ENCODE measurements at places on chromosomes 1 and 21.

- DNase-seq, result no peak
These were observed 31.3 kb upstream of the B3GALT5 start for GRCh38 chr21:39581414-39581813.

- DNase-seq, result no peak
These were observed 37.0 kb downstream of the CAPN9 start for GRCh38 chr1:230784163-230784562.

DNA sequence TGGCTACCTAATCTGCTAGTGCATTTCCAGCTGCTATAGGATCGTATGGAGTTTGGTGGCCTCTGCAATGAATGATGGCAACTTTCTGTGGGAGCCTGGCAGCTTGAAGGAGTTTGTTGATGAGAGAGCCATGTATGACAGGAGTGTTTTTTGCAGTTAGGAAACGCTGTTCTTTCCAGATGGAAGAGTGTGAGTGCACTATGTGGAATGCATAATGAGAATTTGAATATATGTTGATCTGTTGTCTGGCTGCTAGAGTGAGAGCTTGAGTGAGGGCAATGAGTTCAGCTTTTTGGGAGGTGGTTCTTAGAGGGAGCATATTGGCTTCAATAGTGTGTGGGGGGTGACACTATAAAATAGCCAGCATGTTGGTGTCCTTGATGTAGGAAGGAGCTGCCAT is 51.0 kb upstream of the APOBEC4 start:
- DNase-seq, result no peak

GRCh38 chr1:205424901-205425600 is 3.2 kb upstream of the LEMD1 start:
- DNase-seq, result no peak

DNA sequence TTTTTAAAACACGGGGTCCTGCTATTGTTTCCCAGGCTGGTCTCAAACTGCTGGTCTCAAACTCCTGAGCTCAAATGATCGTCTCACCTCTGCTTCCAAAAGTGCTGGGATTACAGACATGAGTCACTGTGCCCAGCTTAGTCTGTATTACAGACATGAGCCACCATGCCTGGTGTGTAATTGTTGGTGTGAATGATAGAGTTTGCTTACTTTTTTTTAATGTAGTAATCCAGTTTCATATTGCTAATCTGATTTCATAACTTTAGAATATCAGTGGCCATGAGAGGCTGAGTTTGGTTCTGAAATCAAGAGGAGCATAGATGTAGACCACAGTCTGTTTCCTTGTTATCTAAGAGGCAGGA is 3.4 kb downstream of the EPB41 start:
- no peak for DNase-seq

GRCh38 chr1:40039245-40039756 is 1.2 kb upstream of the CAP1 start:
- DNase-seq, result peak; percentile 90

DNA sequence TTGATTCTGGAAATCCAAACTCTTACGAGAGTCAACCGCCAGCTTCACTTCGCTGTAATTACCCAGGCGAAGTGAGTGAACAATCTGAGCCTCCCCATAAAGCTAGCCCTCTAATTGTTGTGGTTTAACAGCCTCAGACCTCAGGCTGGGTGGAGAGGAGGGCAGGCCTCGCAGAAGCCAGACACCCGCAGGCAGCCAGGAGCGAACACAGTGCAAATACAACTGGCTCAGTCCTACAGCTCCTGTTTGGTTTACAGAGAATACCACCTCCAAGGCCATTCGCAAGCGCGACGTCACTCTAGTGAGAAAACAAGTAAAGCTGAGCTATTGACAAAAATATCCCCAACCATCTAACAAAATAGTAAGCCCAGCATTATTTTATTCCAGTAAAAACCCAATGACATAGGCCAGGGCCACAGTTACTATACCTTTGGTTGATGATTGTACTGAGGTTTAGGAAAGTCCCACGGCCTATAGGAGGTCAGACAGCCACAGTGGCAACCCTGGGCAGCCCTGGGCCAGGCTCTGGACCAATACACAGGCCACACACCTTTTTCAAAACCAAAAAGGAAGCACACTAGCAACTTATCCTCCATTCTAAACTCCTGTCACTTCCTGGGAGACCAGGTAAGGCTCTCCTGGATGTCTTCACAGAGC is 163.3 kb downstream of the ETS2 start:
- DNase-seq, result no peak

DNA sequence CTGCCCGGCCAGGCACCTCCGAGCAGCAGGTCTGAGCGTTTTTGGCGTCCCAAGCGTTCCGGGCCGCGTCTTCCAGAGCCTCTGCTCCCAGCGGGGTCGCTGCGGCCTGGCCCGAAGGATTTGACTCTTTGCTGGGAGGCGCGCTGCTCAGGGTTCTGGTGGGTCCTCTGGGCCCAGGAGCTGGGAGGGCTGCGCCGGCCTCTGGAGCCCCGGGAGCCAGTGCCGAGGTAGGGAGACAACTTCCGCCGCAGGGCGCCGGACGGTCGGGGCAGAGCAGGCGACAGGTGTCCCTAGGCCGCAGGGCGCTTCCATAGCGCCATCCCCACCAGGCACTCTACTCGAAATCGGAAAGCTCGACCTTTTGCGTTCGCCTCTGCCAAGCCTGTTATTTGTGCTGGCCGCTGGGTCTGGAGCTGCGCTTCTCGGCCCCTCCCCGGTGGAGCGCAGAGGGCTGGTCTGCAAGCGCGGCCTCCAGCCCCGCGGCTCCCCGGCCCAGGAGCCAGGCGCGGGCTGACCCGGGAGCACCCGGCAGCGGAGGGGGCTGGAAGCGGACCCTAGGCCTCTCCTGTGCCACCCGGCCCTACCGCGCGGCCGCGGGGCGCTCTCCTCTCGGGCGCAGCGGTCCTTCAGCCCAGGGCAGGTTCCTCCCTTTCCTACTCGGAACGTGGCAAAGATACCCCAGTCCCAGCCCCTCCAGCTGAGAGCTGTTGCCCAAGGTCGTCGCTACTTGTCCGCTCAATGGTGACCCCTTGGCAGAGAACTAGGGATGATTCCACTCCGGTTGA is 2.2 kb downstream of the SIM2 start:
- DNase-seq, result no peak

DNA sequence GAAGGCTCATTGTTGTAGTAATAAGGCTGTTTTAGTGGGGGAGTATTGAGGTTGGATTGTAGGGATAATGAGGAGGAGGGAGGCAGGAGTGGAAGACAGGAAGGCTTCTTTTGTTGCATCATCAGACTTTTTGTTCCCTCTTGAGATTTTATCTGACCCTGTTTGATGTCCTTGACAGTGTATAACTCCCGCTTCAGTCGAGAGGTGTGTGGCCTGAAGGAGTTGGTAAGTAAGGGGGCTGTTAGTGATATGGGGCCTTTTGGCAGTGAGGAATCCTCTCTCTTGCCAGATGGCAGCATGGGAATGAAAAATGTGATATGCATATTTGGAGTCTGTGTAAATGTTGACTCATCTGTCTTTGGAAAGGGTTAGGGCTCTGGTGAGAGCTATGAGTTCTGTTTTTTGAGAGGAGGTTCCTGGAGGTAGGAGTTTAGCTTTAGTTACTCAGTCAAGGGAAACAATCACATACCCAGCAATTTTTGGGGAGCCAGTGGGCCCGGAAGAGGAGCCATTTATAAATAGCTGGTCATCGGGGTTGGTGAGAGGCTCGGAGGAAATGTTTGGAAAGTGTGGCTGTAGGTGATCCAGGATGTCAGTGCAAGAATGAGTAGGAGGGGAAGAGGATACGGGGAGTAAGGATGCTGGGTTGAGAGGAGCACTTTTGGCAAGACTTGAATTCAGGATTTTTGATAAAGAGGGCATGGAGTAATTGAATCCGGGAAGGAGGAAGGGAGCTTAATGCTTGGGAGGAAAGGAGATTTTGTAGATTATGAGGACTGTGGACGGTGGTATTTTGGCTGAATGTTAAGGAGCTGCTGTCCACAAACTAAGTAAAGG is 136.7 kb upstream of the ETV3 start:
- DNase-seq, result no peak

DNA sequence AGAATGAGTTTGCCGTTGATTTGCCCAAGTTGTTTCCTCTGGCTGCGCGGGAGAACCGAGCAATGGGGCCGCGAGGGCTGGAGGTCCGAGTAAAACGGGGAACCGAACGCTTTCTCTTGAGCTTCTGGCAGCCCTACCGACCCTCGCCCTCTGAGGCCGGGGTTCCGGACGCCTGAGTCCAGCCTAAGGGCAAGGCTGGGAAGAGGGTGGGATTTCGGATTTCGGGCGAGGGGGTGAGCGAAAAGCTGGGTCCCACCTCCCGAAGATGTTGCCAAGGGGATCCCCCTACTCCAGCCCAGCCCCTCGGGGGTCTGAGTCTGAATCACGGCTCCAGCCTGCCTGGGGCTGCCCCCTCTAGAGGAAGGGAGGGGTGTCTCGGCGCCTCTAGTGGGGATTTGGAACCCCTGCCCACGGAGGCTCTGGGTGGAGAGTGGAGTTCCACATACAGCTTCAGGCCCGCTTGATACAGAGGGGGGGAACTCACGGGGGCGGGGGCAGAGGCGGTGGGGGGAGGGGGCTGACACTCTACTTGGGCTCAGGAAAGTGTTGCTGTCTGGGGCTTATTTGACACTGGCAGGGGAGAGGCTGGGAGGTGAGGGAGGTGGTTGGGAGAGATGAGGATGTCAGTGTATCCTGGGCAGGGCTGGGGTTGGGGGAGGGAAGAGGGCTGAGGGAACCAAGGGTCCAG is 617 bp downstream of the KIRREL1 start:
- DNase-seq, result no peak

DNA sequence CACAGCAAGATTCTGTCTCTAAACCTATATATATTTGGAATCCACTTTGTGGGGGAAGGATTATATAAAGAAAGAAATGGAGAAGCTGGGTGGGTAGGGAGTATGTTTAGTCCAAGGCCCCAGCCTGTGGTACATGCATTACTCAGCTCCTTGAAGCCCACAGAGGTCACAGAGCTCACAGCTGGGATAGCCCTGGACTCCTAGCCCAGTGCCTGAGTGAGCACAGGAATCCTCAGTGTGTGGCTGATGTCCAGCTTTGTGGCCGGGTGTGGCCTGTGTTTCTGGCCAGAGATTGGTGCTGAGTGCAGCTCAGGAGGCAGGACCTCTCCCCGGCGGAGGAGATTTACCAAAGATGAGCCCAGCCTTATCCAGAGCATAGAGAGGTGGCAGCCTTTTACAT is 7.6 kb downstream of the CAPN9 start:
- no peak for DNase-seq

DNA sequence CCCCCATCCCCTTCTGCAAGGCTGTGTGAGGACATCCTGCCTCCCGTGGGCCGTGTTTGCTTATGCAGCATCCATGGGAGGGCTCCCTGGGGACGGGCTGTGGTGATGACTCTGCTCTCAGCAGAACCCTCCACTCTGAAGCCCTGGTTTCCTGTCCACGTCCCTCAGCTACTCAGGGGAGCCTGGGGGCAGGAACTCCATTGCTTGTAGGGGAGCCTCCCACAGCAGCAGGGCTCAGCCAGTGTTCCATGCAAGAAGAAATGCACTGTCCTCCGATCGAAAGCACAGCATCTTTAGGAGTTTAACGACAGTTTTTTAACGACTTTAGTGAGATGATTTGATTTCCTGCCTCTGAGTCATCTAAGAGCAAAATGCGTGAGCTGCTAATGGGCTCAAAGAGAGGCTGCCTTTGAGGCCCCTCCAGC is 8.3 kb upstream of the KCNAB2 start:
- DNase-seq, result no peak

GRCh38 chr1:97603776-97604175 is 317.1 kb downstream of the DPYD start:
- DNase-seq, result no peak

GRCh38 chr1:117971777-117972176 is 42.2 kb downstream of the WDR3 start:
- DNase-seq, result no peak

DNA sequence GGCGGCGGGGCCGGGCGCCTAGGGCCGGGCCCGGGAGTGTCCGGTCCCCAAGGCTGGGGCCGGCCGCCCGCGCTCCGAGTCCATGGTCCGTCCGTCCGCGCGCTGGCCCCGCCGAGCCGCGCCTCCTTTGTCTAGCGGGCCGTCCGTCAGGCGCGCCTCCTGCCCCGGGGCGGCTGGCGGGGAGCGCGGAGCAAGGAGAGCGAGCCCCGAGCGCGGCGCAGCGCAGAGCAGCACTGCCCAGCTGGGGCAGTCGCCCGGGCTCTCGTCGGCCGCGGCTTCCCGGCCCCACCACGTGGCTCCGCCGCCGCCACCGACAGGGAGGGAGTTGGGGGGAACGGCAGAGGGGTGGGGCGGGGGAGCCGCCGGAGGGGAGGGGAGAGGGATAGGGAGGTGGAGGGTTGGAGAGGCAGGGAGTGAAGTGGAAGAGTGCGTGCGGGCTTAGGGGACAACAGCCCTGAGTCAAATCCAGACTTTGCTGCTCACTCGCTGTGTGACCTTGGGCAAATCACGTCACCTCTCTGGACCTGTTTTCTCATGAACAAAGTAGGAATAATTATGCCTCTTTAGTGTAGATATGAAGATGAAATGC is at the start of gene NKAIN1:
TSS of gene NKAIN1 (minus strand) at position 235 of the 589 bp plus-strand sequence. CDS start 340 bp downstream, outside the sequence.
- DNase-seq, result no peak

- no peak for DNase-seq
These were observed 107.2 kb downstream of the GLIS1 start for GRCh38 chr1:53631622-53632310.

GRCh38 chr1:208616776-208617175 is 372.6 kb upstream of the PLXNA2 start:
- DNase-seq, result no peak

DNA sequence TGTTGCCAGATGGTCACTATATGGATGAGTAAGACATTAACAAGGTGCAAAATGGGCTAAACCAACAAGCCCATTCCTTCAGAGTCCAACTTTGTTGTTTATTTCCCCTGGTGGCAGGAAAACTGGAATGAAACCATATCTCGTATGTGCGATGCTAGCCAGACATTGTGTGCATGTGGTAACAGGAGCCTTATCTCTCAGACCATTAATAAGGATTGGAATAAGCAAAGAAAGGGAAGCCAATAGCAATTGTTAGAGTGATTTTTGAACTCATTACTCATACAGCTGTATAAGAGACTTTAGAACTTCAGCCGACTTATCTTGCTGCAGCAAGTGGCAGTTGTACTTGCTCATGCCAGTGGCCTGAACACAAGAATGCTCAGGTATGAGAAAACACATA is 30.0 kb upstream of the HMCN1 start:
- DNase-seq, result no peak

GRCh38 chr1:241899210-241899609 is 51.2 kb downstream of the EXO1 start:
- no peak for DNase-seq

- DNase-seq, result peak; percentile 13
These were observed 19.1 kb downstream of the SLC25A33 start for GRCh38 chr1:9558271-9558945.

- DNase-seq, result no peak
These were observed 107.7 kb downstream of the POU2F1 start for GRCh38 chr1:167328306-167328815.

GRCh38 chr1:17065666-17066065 is 11.8 kb upstream of the SDHB start:
- no peak for DNase-seq

- no peak for DNase-seq
These were observed 2.2 kb downstream of the LMO4 start for GRCh38 chr1:87330885-87331364.

DNA sequence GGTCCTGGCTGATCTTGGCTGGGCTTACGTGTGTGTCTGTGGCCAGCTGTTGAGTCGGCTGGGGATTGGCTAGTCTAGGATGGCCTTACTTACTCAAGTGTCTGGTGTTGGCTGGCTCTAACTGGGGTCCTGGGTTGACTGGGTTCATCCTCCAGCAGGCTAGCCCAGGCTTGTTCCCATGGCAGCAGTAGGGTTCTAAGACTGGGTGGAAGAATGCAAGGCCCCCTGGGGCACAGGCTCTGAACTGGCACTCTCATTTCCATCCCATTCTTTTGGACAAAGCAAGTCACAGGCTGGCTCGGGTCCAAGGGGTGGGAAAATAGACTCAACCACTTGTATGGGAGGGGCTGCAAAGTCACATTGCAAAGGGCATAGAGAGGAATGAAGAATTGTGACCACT is 7.9 kb upstream of the OPRD1 start:
- DNase-seq, result peak; percentile 80
